H1 (cell line): ENCODE measurements at places on chromosomes 7 and 10. TPM values are rescaled to one million over a fixed set of nuclear protein-coding genes. Genes with fewer than 3 reads are reported as not detected.

- H3K27me3 ChIP-seq, result no peaks in the 10 kb centered on the region
- peak overlapping the region; percentile 38 for H3K4me3 ChIP-seq
- DNase-seq, result no peak
- no peak overlapping the region; the same call in 1 of the 2 replicates for H3K27ac ChIP-seq
Observed at GRCh38 chr7:151104411-151105235, 18.3 kb downstream of the AGAP3 start.

- H3K4me1 ChIP-seq, result no peaks in the 10 kb centered on the region
- no peaks in the 10 kb centered on the region for H3K27me3 ChIP-seq
- no peak overlapping the region for H3K4me3 ChIP-seq
Observed at GRCh38 chr10:77671594-77672252, 34.1 kb upstream of the KCNMA1 start.

The STEAP4 gene
- total RNA-seq, result 0.08 TPM in 1 of 2 replicates, not detected in the other

- peaks cover 3% of the 10 kb centered on the region; the same call in 1 of the 2 replicates for H3K4me1 ChIP-seq
- DNase-seq, result no peak
- no peak overlapping the region for H3K4me3 ChIP-seq
- H3K36me3 ChIP-seq, result no peaks in the 10 kb centered on the region
- H3K27ac ChIP-seq, result no peak overlapping the region
- H3K27me3 ChIP-seq, result no peaks in the 10 kb centered on the region
Observed at GRCh38 chr10:113491967-113492565, 60.8 kb upstream of the HABP2 start.

The NUTM2B gene
- total RNA-seq, result 0.17 and 0.44 TPM in 2 replicates

DNA sequence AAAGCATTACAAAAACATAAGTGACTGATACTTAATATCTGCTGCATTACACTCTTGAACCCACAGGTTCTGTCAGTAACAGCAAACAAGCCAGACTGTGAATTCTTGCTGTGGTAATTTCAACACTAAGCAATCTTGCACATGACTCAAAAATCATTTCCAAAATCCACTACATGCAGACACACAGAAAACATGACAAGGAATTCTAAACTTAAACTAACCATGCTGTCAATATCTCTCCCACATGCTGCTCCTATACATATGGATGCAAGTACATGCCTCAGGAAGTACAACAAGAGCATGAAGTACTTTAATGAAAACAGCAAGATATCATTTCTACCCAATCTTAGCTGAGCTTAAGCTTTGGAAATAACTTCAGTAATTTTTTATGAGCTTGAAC is 890.2 kb upstream of the KCND2 start:
- H3K36me3 ChIP-seq, result no peaks in the 10 kb centered on the region
- H3K27ac ChIP-seq, result no peak overlapping the region
- no peaks in the 10 kb centered on the region for H3K27me3 ChIP-seq
- no peak for DNase-seq
- H3K4me1 ChIP-seq, result no peaks in the 10 kb centered on the region

GRCh38 chr7:44184206-44184872 is 4.9 kb downstream of the GCK start:
- peak; percentile 15 for DNase-seq
- no peaks in the 10 kb centered on the region; the same call in 1 of the 2 replicates for H3K27me3 ChIP-seq
- H3K27ac ChIP-seq, result no peak overlapping the region
- no peaks in the 10 kb centered on the region for H3K36me3 ChIP-seq
- H3K4me1 ChIP-seq, result peaks cover 4% of the 10 kb centered on the region
- H3K4me3 ChIP-seq, result no peak overlapping the region

GRCh38 chr7:69365651-69366192 is 232.6 kb upstream of the AUTS2 start:
- no peaks in the 10 kb centered on the region for H3K4me1 ChIP-seq
- H3K36me3 ChIP-seq, result no peaks in the 10 kb centered on the region
- no peak overlapping the region for H3K4me3 ChIP-seq
- H3K27ac ChIP-seq, result no peak overlapping the region

GRCh38 chr7:22587322-22587721 is 87.3 kb upstream of the STEAP1B start:
- peaks cover 13% of the 10 kb centered on the region for H3K4me1 ChIP-seq
- H3K27me3 ChIP-seq, result no peaks in the 10 kb centered on the region
- DNase-seq, result no peak

GRCh38 chr7:66682350-66683093 is 53.8 kb downstream of the KCTD7 start:
- peak overlapping the region; percentile 75 for H3K4me3 ChIP-seq
- no peak for DNase-seq
- H3K4me1 ChIP-seq, result no peaks in the 10 kb centered on the region; the same call in 1 of the 2 replicates
- H3K27ac ChIP-seq, result no peak overlapping the region

- no peak overlapping the region for H3K27ac ChIP-seq
- H3K4me1 ChIP-seq, result no peaks in the 10 kb centered on the region
- DNase-seq, result no peak
- no peaks in the 10 kb centered on the region for H3K27me3 ChIP-seq
- no peak overlapping the region for H3K4me3 ChIP-seq
- H3K36me3 ChIP-seq, result no peaks in the 10 kb centered on the region
Observed at GRCh38 chr10:36624551-36625100, 500.8 kb upstream of the ANKRD30A start.

The RAB19 gene
- 9.8 TPM in 2 replicates for total RNA-seq

- H3K27ac ChIP-seq, result no peak overlapping the region
- H3K4me1 ChIP-seq, result no peaks in the 10 kb centered on the region
- no peak for DNase-seq
Observed at GRCh38 chr7:32319012-32319382, 171.2 kb downstream of the LSM5 start.

The WEE2 gene
- not detected in 2 replicates for total RNA-seq

GRCh38 chr10:4017336-4017735 is 232.3 kb upstream of the KLF6 start:
- H3K4me1 ChIP-seq, result no peaks in the 10 kb centered on the region; the same call in 1 of the 2 replicates
- no peaks in the 10 kb centered on the region for H3K36me3 ChIP-seq
- DNase-seq, result no peak
- H3K27me3 ChIP-seq, result no peaks in the 10 kb centered on the region

The ARMC3 gene
- total RNA-seq, result 0.15 and 0.99 TPM in 2 replicates

DNA sequence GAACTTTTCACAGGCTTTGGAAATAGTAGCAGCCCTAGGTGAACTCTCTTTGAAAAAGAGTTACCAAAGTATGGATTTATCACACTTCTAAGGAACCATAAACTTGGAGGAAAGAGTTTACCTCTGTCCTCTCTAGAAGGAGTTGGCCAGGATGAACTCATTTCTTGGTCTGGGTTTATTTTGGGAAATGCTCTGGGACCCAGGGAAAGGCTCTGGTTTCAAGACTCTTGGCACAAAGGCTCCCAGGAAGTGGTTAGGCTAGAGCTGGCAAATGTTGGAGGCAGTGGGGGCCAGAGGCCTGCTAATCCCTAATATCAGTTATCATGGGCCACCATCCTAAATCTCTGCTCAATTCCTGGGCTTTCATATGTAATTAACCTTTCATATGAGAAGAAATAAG is 36.3 kb upstream of the CDK6 start:
- H3K36me3 ChIP-seq, result no peaks in the 10 kb centered on the region
- H3K27me3 ChIP-seq, result no peaks in the 10 kb centered on the region
- H3K4me3 ChIP-seq, result no peak overlapping the region
- H3K4me1 ChIP-seq, result no peaks in the 10 kb centered on the region

- no peak for DNase-seq
- H3K27ac ChIP-seq, result no peak overlapping the region
- H3K27me3 ChIP-seq, result no peaks in the 10 kb centered on the region
Observed at GRCh38 chr7:18566829-18567228, 71.3 kb downstream of the HDAC9 start.

- no peak overlapping the region for H3K27ac ChIP-seq
- no peaks in the 10 kb centered on the region for H3K36me3 ChIP-seq
- no peak for DNase-seq
- no peaks in the 10 kb centered on the region for H3K27me3 ChIP-seq
- no peak overlapping the region for H3K4me3 ChIP-seq
- H3K4me1 ChIP-seq, result no peaks in the 10 kb centered on the region
Observed at GRCh38 chr7:32336726-32337125, 153.5 kb downstream of the LSM5 start.

- no peaks in the 10 kb centered on the region for H3K27me3 ChIP-seq
- no peaks in the 10 kb centered on the region for H3K36me3 ChIP-seq
- no peak overlapping the region for H3K27ac ChIP-seq
Observed at GRCh38 chr7:50832744-50833143, 50.0 kb upstream of the GRB10 start.

The PSMG3 gene
- 30.2 and 32.0 TPM in 2 replicates for total RNA-seq

DNA sequence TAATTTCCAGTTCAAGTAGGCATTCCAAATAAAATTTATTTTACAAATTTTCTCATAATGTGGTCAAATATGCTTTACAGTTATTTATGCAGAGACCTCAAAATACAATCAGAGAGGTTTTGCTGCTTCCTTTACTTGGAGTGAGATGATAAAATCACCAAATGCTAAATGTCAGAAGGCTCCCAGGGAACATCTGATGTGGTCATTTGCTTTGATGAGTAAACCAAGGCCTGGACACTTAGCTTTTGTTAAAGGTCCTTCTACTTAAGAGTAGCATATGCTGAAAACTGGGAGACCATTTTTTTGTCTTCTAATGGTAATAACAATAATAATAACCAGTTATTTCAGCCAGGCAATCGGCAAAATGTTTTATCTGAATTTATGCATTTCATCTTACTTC is 60.6 kb upstream of the AKR1E2 start:
- DNase-seq, result no peak
- no peak overlapping the region for H3K4me3 ChIP-seq
- no peak overlapping the region for H3K27ac ChIP-seq
- H3K36me3 ChIP-seq, result no peaks in the 10 kb centered on the region
- no peaks in the 10 kb centered on the region for H3K27me3 ChIP-seq
